Stimulated activated naive B cell treated with anti-CD40 and anti-IgM and Interleukin-4, amounts not matched to agents 10 μg/mL and 1 μg/mL and 100 μg/mL, for 72 hours (primary cell): ENCODE measurements at places on chromosomes 2 and 18.

GRCh38 chr2:65458999-65459398, 26.6 kb upstream of the SPRED2 start:
- H3K36me3 ChIP-seq, result no peaks in the 10 kb centered on the region
- H3K4me1 ChIP-seq, result no peaks in the 10 kb centered on the region
- no peak overlapping the region for H3K27ac ChIP-seq
- no peak overlapping the region for H3K4me3 ChIP-seq
- DNase-seq, result no peak

- H3K4me3 ChIP-seq, result no peak overlapping the region
- no peaks in the 10 kb centered on the region for H3K4me1 ChIP-seq
- H3K27me3 ChIP-seq, result no peaks in the 10 kb centered on the region
- peaks cover 41% of the 10 kb centered on the region for H3K36me3 ChIP-seq
- no peak overlapping the region for H3K27ac ChIP-seq
- no peak for DNase-seq
These were observed 102.3 kb upstream of the ALPP start for GRCh38 chr2:232276084-232276732.

DNA sequence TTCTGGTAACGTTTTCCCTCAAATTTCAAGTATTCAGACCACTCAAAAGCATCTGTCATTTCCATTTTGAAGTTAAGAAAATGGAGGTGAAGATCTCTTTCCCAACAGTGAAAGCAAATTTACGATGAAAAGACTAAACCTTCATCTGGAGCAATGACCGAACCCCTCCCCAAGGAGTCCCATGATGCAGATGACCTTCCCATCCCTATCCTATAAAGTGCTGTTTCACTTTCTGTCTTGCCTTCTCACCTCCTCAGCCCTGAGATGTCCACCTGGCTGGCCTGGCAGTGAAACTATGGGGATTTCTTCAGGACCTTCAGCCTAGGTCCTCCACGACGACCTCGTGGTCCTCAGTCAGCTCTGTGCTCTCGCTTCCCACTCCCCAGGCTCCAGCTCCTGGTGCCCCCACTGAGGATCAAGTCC, 925 bp upstream of the NPC1 start:
- H3K4me1 ChIP-seq, result peaks cover 36% of the 10 kb centered on the region
- H3K27ac ChIP-seq, result peak overlapping the region; percentile 91
- H3K36me3 ChIP-seq, result peaks cover 2% of the 10 kb centered on the region
- no peaks in the 10 kb centered on the region for H3K27me3 ChIP-seq

GRCh38 chr2:72129681-72130340, 17.9 kb downstream of the CYP26B1 start:
- no peak overlapping the region for H3K27ac ChIP-seq
- no peak overlapping the region for H3K4me3 ChIP-seq
- no peak for DNase-seq

- H3K4me3 ChIP-seq, result peak overlapping the region; percentile 73
- H3K27ac ChIP-seq, result peak overlapping the region; percentile 97
- H3K36me3 ChIP-seq, result peaks cover 47% of the 10 kb centered on the region
These were observed 3.7 kb upstream of the PCBP1 start for GRCh38 chr2:70083344-70084156.

DNA sequence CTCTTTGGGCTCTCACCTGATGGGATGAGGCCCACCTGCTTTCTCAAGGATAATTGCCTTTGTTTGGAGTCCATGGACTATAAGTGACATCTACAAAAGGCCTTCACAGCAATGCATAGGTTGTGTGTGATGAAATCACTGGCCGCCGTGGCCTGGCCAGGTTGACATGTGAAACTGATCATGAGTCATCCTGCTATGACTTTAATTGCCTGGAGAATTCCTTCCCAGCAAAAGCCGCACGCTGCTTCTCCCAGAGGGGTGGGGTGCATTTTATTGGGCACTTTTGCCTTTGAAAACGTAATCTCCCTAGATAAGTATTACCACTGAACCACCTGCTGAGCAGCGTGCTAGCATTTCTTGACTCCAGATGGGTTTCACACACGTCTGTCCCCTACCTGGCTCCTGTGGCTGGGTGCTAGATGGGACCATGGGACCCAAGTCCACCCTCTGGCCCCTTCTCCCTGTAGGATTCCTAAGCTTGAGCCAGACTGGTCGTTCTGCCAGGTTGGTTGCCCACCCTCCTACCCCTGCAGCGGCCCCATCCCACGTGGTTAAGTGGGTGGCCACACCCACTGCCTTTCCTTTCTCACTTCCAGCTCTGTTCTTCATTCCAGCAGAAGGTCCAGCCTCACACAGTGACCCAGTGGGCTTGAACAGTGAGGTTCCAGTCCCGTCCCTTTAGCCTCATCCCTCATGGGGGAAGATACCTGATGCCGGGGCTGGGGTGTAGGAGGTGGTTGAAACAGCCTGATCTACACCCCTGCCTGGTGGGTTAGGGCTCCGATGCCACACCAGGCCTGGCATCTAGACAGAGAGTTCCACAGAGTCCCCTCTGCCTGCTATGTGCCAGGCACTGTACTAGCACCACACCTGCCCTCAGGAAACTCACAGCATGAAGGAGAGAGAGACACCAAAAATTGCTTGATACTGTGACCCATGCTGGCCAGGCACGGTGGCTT, 89.6 kb downstream of the GBX2 start:
- no peaks in the 10 kb centered on the region for H3K27me3 ChIP-seq
- no peak for DNase-seq
- no peak overlapping the region for H3K27ac ChIP-seq
- no peaks in the 10 kb centered on the region for H3K4me1 ChIP-seq
- no peak overlapping the region for H3K4me3 ChIP-seq

DNA sequence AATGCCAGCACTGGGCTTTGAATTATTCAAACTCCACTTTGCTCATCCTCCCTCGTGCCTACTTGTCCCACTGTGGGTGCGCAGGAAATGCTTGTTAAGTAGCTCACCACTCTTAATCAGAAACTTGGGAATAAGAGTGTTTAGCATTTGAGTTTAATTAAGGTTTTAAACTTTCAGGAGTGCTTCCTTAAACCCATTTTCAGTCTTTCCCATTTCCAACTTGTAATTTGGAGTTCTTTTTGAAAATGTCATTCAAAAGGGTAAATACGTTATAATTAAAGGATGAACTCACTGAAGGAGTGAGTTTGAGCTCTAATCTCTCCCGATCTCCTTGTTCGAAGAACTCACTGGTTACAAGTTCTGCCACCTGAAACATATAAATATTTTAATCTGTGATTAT, 276.6 kb downstream of the AGPS start:
- H3K4me3 ChIP-seq, result no peak overlapping the region
- no peak for DNase-seq
- H3K36me3 ChIP-seq, result no peaks in the 10 kb centered on the region

DNA sequence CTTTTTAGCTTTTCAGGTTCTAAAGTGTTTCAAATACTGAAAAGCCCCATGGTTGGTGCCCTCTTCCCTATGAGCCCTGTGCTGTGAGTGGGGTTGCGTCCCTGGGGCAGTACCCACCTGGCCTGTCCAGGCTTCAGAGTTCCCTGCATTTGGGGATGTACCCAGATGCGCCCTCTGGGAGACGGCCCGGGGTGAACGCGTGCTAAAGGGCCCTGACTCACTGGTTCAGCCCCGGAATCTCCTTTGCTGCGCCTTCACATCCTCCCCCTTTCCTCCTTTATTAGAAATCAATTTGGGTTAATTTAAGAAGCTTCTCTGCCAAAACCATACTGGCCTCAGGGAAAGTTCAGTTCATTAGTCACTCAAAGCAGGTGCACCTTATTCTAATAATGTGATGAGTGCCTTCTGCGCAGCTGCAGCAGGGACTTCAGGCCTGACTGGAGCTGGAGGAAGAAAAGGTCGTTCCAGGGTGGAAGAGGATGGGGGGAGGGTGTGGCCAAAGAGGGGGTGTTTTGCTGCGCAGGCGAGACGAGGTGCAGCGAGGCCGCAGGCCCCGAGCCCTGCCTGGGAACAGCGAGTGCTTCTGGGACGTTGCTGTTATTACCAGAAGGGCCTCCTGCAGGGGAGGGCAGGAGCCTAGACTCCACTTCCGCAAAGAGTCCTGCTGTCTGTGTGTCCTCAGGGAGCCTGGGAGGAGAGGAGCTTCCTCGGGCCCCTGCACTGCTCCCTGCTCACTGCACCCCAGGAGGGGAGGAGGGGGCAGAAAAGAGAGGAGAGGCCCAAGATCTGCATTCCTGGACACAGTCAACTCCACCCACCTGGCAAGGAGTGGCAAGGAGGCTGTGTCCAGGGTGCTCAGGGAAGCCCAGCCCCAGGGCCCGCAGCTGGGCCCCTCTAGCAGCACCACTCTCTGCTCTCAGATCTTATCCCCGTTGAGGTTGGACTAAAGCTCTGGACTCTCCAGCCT, 223.2 kb upstream of the PXDN start:
- DNase-seq, result no peak
- no peak overlapping the region for H3K4me3 ChIP-seq
- H3K36me3 ChIP-seq, result no peaks in the 10 kb centered on the region
- no peaks in the 10 kb centered on the region for H3K27me3 ChIP-seq

DNA sequence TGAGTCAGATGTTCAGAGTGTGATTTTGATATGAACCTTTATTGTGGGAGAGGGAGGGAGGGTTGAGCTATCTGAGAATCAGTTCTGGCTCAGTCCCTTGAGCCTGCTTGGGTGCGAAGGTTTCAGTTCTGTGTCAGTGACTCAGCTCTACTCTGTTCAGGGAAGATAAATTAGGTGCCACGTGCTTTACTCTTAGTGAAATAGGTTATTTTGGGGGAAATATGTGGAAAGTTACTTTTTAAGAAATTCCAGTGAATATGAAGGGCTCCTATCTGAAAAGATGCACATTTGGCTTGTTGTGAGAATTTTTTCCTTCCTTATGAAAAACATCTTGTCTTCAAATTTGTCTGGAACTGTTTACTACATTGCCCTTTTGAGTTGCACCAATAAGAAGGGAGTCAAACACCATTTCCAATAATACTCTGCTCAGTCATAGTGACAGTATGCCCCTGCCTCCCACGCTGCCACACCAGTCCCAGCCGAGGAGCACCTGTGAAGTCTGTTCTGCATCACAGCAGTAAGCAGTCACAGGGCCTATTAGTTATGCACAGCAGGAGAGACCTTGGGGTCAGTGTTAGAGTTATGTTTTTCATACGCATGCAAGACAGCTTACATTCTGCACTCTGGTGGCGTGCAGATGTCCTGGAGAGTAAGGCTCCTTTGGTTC, 32.8 kb upstream of the DNAH7 start:
- peaks cover 54% of the 10 kb centered on the region for H3K4me1 ChIP-seq
- no peaks in the 10 kb centered on the region for H3K27me3 ChIP-seq
- peak overlapping the region; percentile 91 for H3K27ac ChIP-seq
- H3K4me3 ChIP-seq, result peak overlapping the region; percentile 65

GRCh38 chr2:26874514-26874913, 26.6 kb downstream of the DPYSL5 start:
- H3K36me3 ChIP-seq, result no peaks in the 10 kb centered on the region
- peaks cover 19% of the 10 kb centered on the region for H3K27me3 ChIP-seq
- DNase-seq, result no peak
- H3K4me1 ChIP-seq, result no peaks in the 10 kb centered on the region
- H3K27ac ChIP-seq, result no peak overlapping the region
- H3K4me3 ChIP-seq, result no peak overlapping the region

GRCh38 chr2:191951376-191951775, 104.5 kb upstream of the CAVIN2 start:
- H3K4me1 ChIP-seq, result no peaks in the 10 kb centered on the region
- no peak for DNase-seq
- no peak overlapping the region for H3K4me3 ChIP-seq
- H3K27ac ChIP-seq, result no peak overlapping the region
- H3K27me3 ChIP-seq, result no peaks in the 10 kb centered on the region

GRCh38 chr18:9364242-9364641, 29.7 kb downstream of the TWSG1 start:
- no peak overlapping the region for H3K4me3 ChIP-seq
- peaks cover 21% of the 10 kb centered on the region for H3K36me3 ChIP-seq
- no peak for DNase-seq
- no peaks in the 10 kb centered on the region for H3K27me3 ChIP-seq
- H3K4me1 ChIP-seq, result no peaks in the 10 kb centered on the region
